ENCODE measurements at places on chromosomes 7 and 10. TPM values are rescaled to one million over a fixed set of nuclear protein-coding genes. Genes with fewer than 3 reads are reported as not detected.

The SUGCT gene
- 1.8 TPM for total RNA-seq

The MYO3A gene
- not detected for total RNA-seq

The TLL2 gene
- 0.10 TPM for total RNA-seq

The BMPR1A gene
- total RNA-seq, result 24.0 TPM

The OR9A2 gene
- not detected for total RNA-seq

The C7orf57 gene
- total RNA-seq, result 0.24 TPM

The PLAC9 gene
- total RNA-seq, result 0.46 TPM

The LHFPL3 gene
- not detected for total RNA-seq

The PRPS1L1 gene
- not detected for total RNA-seq
